ENCODE measurements at places on chromosomes 1 and 21.
A peak's percentile ranks its signal among the peaks of the same experiment; 100 is the strongest.

- DNase-seq: peak; percentile 46
Observed at GRCh38 chr1:202034683-202035462, 24.5 kb downstream of the ELF3 start.

DNA sequence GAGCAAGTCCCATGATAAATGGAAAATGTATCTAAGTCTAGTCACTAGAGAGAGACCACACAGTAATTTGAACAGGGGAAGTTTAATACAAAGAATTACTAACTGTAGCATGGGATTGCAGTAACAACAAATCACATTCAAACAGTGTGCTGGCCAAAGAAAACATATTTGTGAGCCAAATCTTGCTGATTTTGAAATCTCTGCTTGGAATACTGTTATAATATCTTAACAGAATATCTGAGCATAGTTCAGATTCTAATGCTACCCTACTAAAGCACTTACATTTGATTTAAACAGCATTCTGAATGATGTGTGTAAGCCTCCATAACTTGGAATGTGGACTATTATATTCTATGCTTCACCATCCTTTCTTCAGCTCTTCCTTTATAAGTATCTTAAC, 270.0 kb upstream of the BRINP3 start:
- no peak for DNase-seq

GRCh38 chr1:218257371-218257770, 27.7 kb upstream of the RRP15 start:
- DNase-seq: no peak

GRCh38 chr1:163668472-163668871, 346.7 kb downstream of the NUF2 start:
- DNase-seq: no peak

GRCh38 chr1:7076572-7076971, 291.3 kb downstream of the CAMTA1 start:
- DNase-seq: no peak

- no peak for DNase-seq
Observed at GRCh38 chr1:62269851-62270495, 49.3 kb downstream of the KANK4 start.

DNA sequence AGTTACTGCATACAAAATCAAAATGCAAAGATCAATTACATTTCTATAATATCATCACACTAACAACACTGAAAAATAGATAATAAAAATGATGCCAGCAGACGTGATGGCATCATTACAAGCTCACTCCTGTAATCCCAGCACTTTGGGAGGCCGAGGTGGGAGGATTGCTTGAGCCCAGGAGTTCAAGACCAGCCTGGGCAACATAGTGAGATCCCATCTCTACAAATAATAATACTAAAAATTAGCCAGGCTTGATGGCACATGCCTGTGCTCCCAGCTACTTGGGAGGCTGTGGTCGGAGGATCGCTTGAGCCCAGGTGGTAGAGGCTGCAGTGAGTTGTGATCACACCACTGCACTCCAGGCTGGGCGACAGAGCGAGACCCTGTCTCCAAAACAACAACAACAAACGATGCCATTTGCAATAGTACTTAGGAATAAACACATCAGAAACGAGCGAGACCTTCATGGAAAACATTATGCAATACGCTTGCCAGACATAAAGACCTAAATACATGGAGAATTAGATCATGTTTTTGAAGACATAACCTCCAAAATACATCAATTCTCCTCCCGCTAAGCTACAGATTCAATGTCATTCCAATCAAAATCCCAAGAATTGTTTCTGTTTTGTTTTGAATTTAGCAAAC, 86.6 kb upstream of the ERRFI1 start:
- DNase-seq: no peak

GRCh38 chr1:235513495-235514366, 9.5 kb upstream of the B3GALNT2 start:
- peak; percentile 5 for DNase-seq

GRCh38 chr21:28714777-28715464, 277.8 kb downstream of the LTN1 start:
- no peak for DNase-seq

GRCh38 chr1:15350551-15351200, 59.0 kb upstream of the EFHD2 start:
- no peak for DNase-seq

- DNase-seq: no peak
Observed at GRCh38 chr1:8915446-8915845, 30.2 kb upstream of the CA6 start.

- no peak for DNase-seq
Observed at GRCh38 chr1:48841461-48841860, 64.8 kb upstream of the BEND5 start.

DNA sequence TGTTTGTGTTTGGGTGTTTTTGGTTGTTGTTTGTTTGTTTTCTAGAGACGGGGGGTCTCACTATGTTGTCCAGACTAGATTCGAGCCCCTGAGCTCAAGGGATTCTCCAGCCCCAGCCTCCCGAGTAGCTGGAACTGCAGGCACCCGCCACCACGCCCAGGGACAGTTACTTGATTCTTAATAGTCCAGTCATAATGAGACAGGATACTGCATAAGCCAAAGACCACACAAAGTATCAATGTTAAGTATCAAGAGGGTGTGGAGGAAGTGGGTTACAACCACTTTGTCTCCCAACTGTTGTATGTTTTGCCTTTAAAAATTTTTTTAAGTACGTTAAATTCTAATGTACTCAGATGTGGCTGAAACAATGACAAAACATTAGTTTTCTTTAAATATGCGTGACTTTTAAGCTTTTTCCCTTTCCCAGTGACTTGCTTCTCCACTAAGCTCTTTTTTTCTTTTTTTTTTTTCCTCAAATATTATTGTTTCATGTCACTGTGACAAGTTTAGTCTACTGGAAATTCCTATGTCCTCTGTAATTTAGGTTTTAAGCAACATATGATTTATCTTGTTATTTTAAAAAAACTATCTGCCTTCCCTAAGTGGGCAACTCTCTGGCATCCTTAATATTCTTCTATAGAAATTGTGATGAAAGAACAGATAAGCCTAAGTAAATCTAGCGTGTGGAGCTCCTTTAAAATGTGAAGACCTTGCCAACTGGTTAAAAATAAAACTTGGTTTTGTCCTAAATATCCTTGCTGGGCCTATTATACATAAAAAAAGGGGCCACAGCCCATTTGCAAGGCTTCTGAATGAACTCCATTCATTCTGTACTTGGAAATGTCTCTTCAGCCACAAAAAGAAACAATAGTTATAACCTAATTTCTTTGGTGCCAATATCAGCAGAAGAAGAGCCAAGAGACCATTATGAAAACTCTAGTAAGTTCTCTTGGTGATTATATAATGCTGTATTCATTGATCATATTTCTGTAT, 56.2 kb upstream of the DPH5 start:
- DNase-seq: no peak

DNA sequence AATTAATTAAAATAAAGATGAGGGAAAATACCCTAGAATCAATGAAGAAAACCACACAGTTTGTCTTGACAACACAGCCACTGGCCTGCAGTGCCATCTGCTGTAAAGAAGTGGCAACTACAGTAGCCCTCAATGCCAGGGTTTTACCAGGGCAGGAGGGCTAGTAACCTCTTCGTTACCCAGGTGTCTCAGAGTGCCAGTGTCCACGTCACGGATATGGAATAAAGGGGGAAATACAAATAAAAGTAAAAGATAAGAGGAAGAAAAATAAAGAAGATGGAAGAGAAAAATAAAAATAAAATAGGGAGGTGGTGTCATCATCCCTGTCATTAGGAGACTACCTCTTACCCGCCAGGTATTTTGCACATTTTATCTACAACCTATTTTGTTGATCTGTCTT, 14.2 kb upstream of the SLC44A3 start:
- DNase-seq: no peak

DNA sequence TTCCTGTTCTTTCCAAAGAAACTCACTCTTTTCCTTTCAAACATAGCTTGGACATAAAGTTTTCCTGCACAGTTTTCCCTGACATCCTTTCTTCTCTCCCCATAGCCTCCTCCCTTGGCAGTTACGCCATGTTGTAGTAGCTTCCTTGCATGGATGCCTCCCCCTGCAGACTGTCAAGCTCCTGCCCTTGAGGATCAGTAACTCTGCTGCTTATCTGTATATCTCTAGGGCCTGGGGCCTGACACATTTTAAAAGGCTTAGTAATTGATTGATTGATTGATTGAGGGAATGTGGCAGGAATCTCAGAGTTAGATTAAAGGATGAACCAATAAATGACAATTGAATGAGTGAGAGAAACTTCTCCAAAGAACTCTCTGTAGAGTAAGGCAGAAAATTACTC, 143.7 kb downstream of the NEK7 start:
- no peak for DNase-seq

GRCh38 chr1:56411021-56411420, 168.3 kb downstream of the PLPP3 start:
- no peak for DNase-seq

DNA sequence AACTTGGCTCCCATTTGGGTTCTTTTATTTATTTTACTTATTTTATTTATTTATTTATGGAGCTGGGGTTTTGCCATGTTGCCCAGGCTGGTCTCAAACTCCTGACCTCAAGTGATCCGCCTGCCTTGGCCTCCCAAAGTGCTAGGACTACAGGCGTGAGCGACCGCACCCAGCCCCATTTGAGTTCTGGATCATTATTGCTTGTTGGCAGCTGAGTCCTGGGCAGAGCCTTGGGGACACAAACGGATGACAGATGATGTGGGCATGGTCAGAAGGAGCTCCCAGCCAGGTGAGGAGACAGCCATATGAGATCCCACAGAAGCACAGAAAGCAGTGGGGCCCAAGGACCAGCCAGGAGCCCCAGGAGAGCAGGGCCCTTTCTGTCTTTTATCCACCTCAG, 254.0 kb downstream of the MATN1 start:
- no peak for DNase-seq

DNA sequence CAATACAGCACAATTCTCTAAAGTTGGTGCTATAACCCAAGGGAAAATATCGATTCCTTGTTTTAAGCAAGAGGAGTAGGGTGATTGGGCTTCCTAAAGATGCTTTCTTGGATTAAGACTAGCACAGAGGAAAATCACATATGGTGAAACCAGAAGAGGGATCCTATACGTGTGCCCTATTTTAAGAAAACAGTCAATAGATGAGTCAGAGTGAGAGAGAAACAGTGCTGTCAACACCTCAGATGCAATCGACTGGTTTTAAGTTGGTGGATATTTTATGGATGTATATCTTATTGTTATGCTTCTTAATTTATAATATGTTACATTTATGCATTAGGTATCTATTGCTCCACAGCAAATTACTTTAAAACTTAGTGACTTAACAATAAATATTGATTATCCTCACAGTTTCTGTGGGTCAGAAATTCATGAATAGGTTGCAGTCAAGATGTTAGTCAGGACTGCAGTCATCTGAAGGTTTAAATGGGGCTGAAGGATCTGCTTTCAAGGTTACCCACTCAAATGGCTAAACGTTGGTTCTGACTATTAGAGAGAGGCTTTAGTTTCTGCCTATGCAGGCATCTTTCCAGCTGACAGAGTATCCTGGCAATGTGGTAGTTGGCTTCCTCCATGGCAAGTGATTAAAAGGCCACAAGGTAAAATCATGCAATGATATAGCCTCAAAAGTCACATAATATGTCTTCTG, 61.6 kb upstream of the DEPDC1 start:
- no peak for DNase-seq

DNA sequence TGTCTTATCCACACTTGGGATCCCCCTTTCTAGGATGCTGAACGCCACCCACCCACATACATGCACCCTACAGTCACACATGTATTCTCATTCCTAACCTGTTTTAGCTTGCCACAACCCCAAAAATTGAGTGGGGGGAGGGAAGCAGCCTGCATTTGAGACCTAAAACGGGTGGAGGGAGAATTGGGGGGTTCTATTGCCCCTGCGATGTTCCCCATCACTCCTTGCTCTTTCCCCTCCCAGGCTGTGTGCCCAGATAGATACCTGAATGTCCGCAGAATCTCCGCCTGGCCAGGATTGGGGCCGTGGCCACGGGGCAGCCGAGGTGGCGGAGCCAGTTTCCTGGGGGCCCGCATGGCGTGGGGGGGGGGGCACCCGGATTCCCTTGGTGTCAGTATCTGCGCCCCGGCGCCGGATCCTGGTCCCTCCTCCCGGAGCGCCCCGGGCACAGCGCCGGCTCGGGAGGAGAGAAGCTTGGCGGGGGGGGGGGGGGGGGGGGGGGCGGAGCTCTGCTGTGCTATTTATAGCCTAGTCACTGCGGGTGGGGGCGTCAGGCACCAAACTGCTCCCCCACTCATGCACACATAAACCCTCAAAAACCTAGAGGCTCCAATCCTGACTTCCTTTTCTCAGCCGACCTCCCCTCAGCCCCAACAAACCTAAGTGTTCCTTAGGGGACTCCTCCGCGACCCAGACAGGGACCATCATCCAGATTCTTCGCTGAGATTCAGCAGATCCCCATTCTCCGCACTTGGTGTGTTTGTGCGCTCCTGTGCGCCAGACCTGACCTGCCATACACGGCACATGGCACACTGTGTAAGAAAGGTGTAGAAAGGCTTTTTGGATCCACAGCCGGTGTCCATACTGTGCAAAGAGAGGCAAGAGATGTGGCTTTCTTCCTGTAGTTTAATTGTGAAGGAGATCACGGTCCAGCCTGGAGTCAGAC, 1.9 kb downstream of the ANKRD34A start:
- DNase-seq: no peak

DNA sequence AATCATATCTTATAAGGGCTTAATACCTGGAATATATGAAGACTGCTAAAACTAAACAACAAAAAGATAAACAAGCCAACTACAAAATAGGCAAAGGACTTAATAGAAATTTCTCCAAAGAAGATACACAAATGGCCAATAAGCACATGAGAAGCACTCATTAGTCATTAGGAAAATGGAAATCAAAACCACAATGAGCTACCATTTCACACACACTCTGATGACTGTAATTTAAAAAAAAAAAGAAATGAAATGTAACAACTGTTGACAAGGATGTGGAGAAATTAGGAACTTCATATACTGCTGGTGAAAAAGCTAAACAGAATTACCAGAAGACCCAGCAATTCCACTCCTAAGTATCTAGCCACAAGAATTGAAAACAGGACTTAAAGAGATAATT, 374.2 kb upstream of the ZP4 start:
- no peak for DNase-seq

- DNase-seq: no peak
Observed at GRCh38 chr1:14094611-14095400, 394.8 kb downstream of the PRDM2 start.

DNA sequence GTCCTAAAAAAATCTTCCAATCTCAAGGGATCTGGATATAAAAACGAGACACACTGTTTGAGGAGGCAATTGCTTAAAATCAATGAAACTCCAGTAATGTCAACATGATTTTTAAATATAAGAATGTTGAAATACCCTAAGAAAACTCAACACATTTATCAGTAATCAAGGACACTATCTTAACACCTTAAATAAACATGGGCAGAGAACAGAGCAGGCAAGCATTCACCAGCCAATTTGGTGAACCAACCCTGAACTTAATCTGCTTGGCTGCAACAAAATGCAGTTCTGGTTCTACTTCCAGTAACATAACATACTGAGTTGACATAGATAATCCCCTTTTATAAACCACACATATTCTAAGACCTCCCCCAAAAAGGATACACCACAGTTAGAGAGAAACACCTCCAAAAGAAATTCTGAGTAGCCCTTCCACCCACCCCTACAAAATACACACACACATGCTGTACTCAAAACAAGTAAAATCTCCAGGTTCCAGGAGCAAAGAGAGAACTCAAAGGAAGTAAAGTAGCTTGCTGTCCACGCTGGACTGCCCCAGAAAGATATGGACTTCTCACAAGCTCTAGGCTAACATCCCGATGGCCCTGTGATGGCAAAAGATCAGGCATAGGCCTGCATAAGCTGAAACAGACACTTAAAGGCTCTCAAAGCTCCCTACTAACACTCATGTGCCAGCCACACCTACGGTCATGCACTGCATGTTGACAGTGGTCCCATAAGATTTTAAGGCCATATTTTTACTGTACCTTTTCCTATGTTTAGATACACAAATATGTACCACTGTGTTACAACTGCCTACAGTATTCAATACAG, 30.5 kb downstream of the TP53BP2 start:
- DNase-seq: no peak
